ENCODE measurements at places on chromosomes 4 and X.
A peak's percentile ranks its signal among the peaks of the same experiment; 100 is the strongest.

GRCh38 chrX:107845625-107846024, 20.0 kb downstream of the MID2 start:
- DNase-seq, result no peak

GRCh38 chr4:38173935-38174518, 213.8 kb downstream of the PTTG2 start:
- no peak for DNase-seq

- DNase-seq, result no peak
These were observed 10.7 kb downstream of the LIAS start for GRCh38 chr4:39469429-39470077.

DNA sequence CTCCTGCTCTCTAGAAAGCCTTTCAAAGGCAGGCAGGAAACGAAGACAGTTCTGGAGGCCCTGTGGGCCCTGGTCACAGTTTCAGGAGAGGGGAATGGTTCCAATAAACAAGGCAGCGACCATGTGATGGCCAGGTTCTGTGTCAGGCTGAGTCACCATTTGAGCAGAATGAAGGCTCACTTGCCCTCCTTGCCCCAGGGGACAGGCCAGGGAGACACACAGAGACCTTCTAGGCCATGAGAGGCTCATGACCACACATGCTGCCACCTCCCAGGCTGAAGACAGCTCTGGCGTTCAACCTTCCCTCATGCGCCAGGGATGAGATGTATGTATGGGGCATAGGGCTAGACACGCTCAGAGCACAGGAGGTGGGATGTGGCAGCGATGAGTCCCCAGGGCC, 22.9 kb upstream of the TRIM2 start:
- no peak for DNase-seq

- no peak for DNase-seq
These were observed 75.7 kb upstream of the ARHGAP24 start for GRCh38 chr4:85399270-85399669.

- DNase-seq, result no peak
These were observed 177.5 kb downstream of the AR start for GRCh38 chrX:67721321-67721720.

DNA sequence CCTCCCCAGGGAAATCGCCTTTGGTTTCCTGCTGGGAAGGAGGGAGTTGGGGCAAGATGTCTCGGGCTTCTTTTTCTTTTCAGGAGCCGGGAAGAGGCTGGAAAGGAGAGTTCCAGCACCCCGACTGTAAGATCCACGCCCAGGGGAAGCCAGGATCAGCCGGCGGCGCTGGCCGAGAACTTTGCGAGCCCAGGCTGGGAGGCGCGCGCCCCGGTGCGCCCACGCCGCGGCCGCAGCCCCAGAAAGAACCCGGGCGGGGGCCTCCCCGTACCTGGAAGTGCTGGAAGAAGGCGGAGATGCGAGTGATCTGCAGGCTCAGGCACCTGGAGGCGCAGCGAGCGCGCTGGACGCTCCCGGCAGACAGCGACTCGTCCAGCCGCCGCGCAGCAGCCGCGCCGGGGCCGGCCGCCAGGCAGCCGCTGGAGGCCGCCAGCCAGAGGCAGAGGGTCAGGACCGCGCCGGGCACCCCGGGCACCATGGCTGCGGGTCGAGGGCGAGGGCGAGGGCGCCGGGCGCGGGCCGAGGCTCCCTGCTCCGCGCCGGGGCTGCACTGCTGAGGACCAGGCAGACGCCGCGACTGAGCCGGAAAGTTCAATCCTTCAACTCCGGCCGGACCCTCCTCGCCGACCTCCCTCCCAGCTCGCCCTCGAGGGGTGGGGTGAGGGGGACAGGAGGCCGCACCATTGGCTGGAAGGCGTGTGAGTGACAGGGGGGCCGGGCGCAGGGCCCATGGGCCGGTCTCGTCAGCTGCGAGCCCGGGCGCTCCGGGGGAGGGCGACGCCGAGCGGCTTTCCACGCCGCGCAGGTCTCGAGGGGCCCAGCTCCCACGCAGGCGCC, at the start of gene ANOS1:
TSS of gene ANOS1 (minus strand) at position 579 of the 837 bp plus-strand sequence. CDS start at position 478, 101 bp downstream.
- no peak for DNase-seq

GRCh38 chr4:2462992-2463762, 5.7 kb upstream of the RNF4 start:
- peak; percentile 68 for DNase-seq

- DNase-seq, result no peak
These were observed 211.7 kb downstream of the SLC4A4 start for GRCh38 chr4:71550220-71551165.

DNA sequence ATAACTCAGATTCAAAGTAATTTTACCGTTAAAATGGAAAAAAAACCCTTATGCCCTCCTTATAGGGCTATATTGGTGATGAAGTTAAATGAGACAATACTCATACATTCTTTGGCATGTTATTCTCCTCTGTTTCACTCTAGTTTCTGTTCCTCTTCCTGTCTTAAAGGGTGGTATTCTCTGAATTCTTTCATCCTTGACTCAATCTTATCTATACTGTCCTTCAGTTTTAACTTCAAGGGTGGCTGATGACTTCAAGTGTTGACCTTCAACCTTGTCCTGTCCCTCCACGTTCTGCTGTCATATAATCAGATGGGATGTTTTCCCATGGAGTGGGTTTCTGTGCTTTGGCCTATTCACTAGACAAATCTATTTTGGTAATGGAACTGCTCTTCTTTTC, 44.0 kb downstream of the ZNF518B start:
- no peak for DNase-seq

DNA sequence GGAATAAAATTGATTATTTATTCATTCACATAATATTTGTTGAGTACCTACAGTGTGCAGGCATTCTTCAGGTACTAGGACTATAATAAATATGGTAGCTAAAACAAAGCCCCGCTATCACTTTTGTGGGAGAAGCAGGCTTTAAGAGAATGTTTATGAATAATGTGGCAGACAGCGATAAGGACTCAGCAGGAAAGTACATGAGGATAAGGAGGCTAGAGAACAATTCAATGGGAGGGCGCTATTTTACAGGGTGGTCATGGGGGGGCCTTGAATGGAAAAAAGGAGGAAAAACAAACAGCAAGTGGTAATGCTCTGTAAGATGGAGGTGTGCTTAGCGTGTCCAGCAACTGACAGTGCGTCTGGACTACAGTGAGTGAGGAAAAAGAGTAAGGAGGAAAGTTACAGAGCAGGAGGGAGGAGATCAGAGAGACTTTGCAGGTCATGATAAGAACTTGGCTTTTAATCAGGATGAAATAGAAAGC, 264.2 kb upstream of the ETNPPL start:
- DNase-seq, result no peak

Measured in activated CD8-positive, alpha-beta memory T cell treated with anti-CD3 and anti-CD28 coated beads for 24 hours (primary cell).